ENCODE measurements at places on chromosomes 12 and 14.

GRCh38 chr14:34749408-34749807 lies 35.0 kb upstream of the CFL2 start:
- H3K27me3 ChIP-seq, result no peaks in the 10 kb centered on the region
- H3K36me3 ChIP-seq, result no peaks in the 10 kb centered on the region
- DNase-seq, result no peak
- no peaks in the 10 kb centered on the region for H3K4me1 ChIP-seq
- no peak overlapping the region for H3K4me3 ChIP-seq

- no peak overlapping the region for H3K4me3 ChIP-seq
- no peaks in the 10 kb centered on the region for H3K27me3 ChIP-seq
Observed at GRCh38 chr14:75044322-75044721, 6.9 kb downstream of the MLH3 start.

- H3K4me3 ChIP-seq, result no peak overlapping the region
- H3K27ac ChIP-seq, result no peak overlapping the region
- no peak for DNase-seq
- no peaks in the 10 kb centered on the region for H3K27me3 ChIP-seq
Observed at GRCh38 chr12:68521321-68521839, 89.3 kb upstream of the RAP1B start.

DNA sequence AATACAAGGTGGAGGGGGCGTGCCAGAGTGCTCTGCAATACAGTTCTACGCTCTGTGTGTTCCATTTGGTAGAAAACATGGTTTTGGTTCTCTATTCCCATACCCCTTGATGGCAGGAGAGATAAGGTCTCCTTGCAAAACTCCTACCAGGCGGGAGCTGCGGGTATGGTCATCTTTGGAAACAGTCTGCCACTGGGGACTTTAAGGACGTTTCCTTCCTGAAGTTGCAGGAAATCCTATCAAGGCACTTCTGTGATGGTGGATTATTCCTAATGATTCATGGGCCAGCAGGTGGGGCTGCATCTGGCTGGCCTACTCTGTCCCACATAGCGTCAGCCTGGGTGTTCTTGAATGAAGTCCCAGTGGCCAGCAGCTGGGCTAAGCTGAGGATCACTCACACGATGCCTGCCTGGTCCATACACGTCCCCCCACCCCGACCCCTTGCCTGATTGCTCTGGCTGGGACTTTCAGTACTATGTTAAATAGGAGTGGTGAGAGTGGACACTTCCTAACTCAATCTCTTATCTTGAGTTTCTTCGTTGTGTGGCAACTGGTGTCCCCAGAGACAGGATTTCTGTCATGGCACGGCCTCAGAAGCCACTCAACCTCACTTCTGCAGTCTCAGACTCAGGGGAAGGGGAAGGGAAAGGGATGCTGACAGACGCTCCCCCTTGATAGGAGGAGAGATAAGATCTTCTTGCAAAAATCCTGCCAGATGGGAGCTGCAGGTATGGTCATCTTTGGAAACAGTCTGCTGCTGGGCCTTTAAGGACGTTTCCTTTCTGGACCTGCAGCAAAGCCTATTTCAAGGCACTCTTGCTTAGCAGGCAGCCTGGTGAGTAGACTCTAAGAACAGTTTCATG lies 61.0 kb upstream of the FKBP4 start:
- no peak overlapping the region for H3K27ac ChIP-seq
- no peaks in the 10 kb centered on the region for H3K27me3 ChIP-seq
- H3K4me3 ChIP-seq, result no peak overlapping the region
- DNase-seq, result no peak
- no peaks in the 10 kb centered on the region for H3K36me3 ChIP-seq

DNA sequence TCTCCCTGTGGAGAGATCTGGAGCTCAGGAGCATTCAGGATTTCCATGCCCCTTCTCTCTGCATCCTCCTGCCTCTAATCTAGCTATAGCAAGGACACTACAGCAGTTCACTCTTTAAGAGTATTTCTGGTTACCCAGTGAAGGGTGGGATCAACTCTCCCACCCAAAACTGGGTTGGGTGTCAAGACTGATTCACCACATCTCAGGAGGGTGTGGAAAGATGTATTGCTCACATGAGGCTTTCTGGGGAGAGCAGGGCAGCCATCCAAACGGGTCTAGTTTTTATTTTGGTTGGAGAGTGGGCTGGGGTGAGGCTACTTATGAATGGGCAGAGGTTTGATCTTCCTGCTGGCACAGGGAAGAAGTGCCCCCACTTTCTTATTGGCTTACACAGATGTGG lies 18.6 kb downstream of the C12orf75 start:
- no peak overlapping the region for H3K27ac ChIP-seq
- peaks cover 3% of the 10 kb centered on the region for H3K4me1 ChIP-seq
- no peak overlapping the region for H3K4me3 ChIP-seq
- no peaks in the 10 kb centered on the region for H3K36me3 ChIP-seq
- DNase-seq, result no peak
- H3K27me3 ChIP-seq, result no peaks in the 10 kb centered on the region

DNA sequence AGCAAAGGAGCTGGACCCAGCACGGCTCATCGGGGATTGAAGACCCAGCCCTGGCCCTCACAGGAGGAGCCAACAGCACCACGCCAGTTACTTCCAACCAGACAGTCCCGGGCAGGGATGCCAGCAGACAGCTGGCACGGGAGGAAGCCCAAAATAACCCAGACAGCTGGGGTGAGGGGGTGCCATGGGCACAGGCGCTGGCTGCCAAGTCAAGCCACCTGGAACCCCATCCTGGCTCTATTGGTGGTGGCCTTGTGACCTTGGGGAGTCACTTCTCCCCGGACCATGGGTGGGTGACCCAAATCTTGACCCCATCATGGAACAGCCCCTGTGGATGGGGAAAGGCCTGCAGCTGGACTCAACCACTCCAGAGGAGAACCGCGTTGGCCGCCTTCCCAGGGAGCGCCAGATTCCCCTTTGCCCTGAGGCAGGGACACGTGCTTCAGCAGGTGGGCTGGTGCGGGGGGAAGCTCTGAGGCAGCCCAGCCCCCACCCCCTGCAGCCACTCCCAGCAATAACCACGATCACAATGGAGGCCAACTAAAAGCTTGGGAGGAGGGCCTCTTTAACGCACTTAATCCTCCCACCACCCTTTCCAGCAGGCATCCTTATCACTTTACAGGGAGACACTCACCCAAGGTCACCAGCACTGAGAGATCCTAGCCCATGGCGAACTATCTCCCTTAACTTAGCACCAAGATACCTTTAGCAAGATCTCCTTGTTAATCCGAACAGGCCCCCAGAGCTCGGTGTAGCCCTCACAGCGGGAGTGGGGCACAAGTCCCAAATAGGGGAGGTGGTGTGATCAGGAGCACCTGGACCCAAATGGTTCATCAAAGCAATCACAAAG lies 4.7 kb upstream of the RHOF start:
- no peak overlapping the region for H3K4me3 ChIP-seq
- peaks cover 4% of the 10 kb centered on the region for H3K36me3 ChIP-seq
- H3K27me3 ChIP-seq, result no peaks in the 10 kb centered on the region

DNA sequence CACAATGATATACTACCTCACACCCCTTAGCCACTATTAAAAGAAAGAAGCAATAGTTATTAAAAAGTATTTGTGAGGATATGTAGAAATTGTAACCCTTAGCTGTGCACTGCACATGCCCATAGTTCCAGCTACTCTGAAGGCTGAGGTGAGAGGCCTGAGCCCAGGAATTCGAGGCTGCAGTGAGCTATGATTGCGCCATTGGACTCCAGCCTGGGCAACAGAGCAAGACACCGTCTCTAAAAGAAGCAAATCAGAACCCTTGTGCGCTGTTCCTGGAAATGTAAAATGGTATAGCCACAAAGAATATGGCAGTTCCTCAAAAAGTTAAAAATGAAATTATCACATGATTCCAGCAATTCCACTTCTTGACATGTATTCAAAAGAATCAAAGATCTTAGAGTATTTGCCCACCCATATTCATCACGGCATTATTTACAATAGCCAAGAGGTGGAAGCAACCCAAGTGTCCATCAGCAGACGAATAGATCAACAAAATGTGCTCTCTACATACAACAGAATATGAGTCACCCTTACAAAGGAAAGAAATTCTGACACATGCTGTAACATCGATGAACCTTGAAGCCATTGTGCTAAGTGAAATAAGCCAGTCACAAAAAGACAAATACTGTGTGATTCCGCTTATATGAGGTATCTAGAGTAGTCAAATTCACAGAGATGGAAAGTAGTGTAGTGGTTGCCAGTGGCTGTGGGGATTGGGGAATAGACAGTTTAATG lies 23.7 kb upstream of the YLPM1 start:
- H3K27me3 ChIP-seq, result no peaks in the 10 kb centered on the region
- no peak for DNase-seq

DNA sequence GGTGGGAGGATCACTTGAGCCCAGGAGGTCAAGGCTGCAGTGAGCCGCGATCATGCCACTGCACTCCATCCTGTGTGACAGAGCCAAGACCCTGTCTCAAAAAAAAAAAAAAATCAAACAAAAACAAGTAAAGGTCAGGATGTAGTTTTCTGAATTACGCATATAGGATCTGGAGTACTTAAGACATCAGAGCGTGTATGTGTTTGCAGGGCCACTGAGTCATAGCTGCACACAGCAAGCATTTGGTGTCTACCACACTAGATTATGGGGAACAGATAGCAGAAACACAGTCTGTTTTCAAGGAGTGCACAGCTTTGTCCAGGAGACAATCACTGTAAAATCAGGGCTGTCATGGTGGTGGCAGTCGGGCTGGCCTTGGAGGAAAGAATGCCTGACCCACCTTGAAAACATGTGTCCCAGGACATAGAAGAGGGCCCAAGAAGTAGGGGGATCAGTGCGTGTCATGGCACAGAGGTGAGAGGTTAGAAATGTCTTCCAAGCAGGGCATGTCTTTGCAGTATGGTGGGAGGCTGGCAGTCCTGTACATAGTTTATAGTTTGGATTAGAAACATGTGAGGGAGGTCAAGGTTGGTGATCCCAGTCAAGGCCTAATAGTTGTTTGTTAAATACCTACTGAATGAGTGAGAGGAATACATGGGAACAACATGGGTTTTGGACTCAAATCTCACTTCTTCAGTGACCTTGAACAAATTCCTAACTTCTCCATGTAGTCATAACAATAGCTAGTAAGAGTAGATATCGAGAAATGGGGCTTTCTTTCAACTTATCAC lies 23.6 kb upstream of the C12orf71 start:
- H3K27me3 ChIP-seq, result no peaks in the 10 kb centered on the region
- no peak overlapping the region for H3K4me3 ChIP-seq
- no peaks in the 10 kb centered on the region for H3K4me1 ChIP-seq
- no peak for DNase-seq

GRCh38 chr14:55470025-55470424 lies 29.6 kb upstream of the TBPL2 start:
- H3K27ac ChIP-seq, result no peak overlapping the region
- H3K4me1 ChIP-seq, result no peaks in the 10 kb centered on the region
- no peaks in the 10 kb centered on the region for H3K36me3 ChIP-seq
- H3K27me3 ChIP-seq, result no peaks in the 10 kb centered on the region

GRCh38 chr12:100077367-100077766 lies 65.3 kb downstream of the BLTP3B start:
- H3K27me3 ChIP-seq, result no peaks in the 10 kb centered on the region
- no peak overlapping the region for H3K4me3 ChIP-seq
- peaks cover 3% of the 10 kb centered on the region for H3K36me3 ChIP-seq

DNA sequence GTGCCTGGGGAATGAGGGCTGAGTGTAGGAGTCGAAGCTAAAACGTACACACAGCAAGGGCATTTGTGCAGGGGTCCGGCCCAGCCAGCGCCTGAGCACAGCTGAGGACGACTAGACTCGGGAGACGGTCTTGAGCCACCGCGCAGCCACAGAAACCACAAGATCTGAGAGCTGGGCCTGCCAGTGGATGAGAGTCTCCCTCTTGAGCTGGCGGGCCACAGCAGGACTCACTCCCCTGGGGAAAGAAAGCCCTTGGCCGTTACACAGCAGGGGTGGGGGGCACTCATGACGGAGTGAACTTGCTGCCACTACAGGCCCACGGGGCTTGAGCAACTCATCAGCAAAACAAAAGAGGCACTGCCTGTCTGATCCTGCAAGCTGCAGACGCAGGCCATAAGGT lies 23.0 kb downstream of the STX2 start:
- H3K4me1 ChIP-seq, result peaks cover 10% of the 10 kb centered on the region
- no peak for DNase-seq
- H3K27me3 ChIP-seq, result no peaks in the 10 kb centered on the region
- H3K4me3 ChIP-seq, result no peak overlapping the region
- no peaks in the 10 kb centered on the region for H3K36me3 ChIP-seq
- H3K27ac ChIP-seq, result no peak overlapping the region

- DNase-seq, result no peak
- no peak overlapping the region for H3K4me3 ChIP-seq
- no peaks in the 10 kb centered on the region for H3K27me3 ChIP-seq
- H3K4me1 ChIP-seq, result no peaks in the 10 kb centered on the region
- H3K36me3 ChIP-seq, result no peaks in the 10 kb centered on the region
Observed at GRCh38 chr12:70059373-70059772, 183.9 kb upstream of the CNOT2 start.

GRCh38 chr12:1515428-1515827 lies 79.0 kb downstream of the FBXL14 start:
- no peaks in the 10 kb centered on the region for H3K4me1 ChIP-seq
- H3K4me3 ChIP-seq, result no peak overlapping the region
- DNase-seq, result no peak
- H3K27ac ChIP-seq, result no peak overlapping the region

GRCh38 chr14:44383636-44384035 lies 123.4 kb downstream of the FSCB start:
- H3K36me3 ChIP-seq, result no peaks in the 10 kb centered on the region
- H3K4me3 ChIP-seq, result no peak overlapping the region
- H3K27ac ChIP-seq, result no peak overlapping the region
- no peaks in the 10 kb centered on the region for H3K27me3 ChIP-seq
- no peaks in the 10 kb centered on the region for H3K4me1 ChIP-seq

- H3K36me3 ChIP-seq, result peaks cover 8% of the 10 kb centered on the region
- no peak overlapping the region for H3K27ac ChIP-seq
- no peaks in the 10 kb centered on the region for H3K4me1 ChIP-seq
- H3K27me3 ChIP-seq, result no peaks in the 10 kb centered on the region
- DNase-seq, result no peak
Observed at GRCh38 chr12:113286712-113287111, 48.2 kb downstream of the SLC8B1 start.

DNA sequence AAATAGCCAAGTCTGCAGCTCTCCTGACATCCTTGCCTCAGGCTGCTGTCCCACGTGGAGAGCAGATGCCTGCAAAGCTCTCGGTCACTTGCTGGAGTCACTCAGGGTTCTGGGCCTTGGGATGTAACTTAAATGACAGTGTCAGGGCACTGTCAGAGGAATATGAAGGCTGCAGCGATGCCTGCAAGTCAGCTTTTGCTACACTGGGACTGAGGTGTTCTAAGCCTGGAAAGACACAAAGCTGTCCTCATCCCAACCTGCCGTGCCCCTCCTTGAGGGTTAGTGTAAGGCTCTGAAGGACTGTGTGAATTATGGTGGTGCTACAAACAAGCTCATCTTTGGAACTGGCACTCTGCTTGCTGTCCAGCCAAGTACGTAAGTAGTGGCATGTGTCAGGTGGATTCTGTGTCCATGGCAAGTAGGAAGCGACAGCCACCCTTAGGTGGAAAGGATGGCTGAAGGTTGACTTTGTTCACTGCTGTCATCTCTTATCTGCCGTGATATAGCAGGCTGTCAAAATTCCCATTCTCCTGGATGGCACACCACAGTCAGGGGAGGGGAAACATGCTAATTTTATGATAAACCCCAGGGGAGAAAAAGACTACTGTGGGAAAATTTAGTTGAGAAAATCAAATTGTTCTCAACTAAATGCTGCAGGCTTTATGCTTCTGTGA lies 79.9 kb downstream of the DAD1 start:
- H3K36me3 ChIP-seq, result no peaks in the 10 kb centered on the region
- DNase-seq, result no peak
- no peak overlapping the region for H3K4me3 ChIP-seq
- H3K27me3 ChIP-seq, result no peaks in the 10 kb centered on the region
- H3K4me1 ChIP-seq, result no peaks in the 10 kb centered on the region
